ENCODE measurements at places on chromosomes 1 and 21.

DNA sequence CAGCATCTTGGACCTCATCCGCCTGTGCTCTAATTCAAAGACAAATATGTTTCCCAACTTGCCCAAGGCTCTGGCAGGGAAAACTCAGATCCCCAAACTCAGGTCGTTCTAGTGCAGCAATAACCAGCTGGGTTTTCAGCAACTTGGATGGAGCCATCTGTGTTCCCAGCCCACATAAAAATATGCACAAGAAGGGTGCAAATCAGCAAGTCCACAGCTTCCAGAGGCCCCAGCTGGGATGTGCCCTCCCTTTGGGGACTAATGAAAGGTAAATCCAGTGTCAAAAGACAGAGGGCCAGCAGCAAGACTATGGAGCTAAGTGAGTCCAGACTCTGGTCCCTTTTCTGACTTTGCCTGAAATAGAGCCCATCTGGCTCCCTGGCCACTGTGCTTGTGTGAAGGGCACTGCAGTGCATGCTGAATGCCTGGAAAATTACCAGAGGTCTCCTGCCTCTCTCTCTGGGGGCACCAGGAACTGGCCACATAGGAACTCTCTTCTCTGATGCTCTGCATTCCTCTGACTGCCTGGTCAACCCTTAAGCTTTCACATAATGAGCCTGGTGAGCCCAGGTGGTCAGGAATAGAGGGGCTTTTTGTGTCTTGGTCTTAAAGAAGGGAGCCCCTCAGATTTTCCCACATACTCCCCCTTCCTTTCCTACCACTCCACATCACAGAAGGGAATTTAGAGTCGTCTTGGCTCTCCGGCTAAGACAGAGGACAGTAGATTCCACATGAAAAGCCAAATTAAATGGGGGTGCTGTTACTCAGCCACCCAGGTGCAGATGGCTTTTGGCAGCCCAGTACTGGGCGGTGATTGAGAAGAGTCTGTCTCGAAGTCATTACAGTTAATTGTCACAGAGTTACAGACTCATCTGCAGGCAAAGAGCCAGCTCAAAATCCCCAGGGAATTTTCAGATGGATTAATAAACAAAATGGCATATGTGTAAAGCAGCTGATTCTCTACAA, 88.1 kb upstream of the C1orf21 start:
- no peak for DNase-seq

DNA sequence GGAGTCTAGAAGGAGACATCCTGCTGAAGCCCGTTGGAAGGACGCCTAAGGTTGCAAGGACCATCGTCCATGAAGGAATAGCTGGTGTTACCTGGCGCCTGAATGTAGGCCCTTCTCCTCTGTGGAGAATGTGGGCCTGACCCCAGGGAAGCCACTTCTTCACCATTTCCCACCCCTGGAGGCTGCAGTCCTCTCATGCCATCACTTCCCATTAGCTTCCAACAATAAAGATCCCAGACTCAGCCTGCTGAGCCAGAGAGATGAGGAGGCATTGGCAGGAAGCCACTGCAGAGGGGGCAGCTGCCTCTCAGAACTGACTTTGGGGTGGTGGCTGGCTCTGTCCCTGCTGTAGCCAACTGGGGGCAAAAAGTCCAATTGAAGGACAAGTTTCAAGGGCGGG, 21.3 kb upstream of the KCNE2 start:
- DNase-seq = no peak

GRCh38 chr1:225888289-225888897, 553 bp downstream of the LEFTY1 start:
- DNase-seq = no peak

GRCh38 chr1:54623216-54624007, at the start of gene FAM151A:
Gene FAM151A (minus strand): TSS chr1:54623525. CDS start chr1:54623395, 130 bp downstream.
- DNase-seq = no peak

- DNase-seq = no peak
Observed at GRCh38 chr1:221718381-221719277, 23.3 kb downstream of the DUSP10 start.

GRCh38 chr1:17141441-17142197, 22.4 kb upstream of the PADI2 start:
- no peak for DNase-seq

GRCh38 chr1:22705586-22705985, 5.1 kb upstream of the EPHB2 start:
- no peak for DNase-seq

- DNase-seq = no peak
Observed at GRCh38 chr1:212918824-212919223, 31.5 kb upstream of the VASH2 start.

DNA sequence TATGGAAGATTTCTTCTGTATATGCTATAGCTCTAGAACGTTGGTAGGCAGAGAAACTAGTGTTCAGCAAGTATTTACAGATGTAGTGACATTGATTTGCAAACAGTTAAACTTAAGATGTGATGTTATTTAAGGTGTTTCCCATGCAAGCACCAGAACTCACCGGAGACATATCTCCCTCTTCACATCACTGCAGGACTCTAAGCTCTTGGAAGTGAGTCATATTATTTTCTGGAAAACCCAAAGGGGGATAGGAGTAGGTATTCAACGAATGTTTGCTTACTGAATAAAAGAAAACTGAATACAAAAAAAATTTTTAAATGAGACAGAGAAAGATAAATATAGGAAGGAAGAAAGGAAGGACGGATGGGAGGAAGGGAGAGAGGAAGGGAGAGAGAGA, 25.0 kb downstream of the RGS4 start:
- no peak for DNase-seq

Data from chondrocyte (in vitro differentiated cells).